ENCODE measurements at places on chromosomes 13 and 19.
A peak's percentile ranks its signal among the peaks of the same experiment; 100 is the strongest.

DNA sequence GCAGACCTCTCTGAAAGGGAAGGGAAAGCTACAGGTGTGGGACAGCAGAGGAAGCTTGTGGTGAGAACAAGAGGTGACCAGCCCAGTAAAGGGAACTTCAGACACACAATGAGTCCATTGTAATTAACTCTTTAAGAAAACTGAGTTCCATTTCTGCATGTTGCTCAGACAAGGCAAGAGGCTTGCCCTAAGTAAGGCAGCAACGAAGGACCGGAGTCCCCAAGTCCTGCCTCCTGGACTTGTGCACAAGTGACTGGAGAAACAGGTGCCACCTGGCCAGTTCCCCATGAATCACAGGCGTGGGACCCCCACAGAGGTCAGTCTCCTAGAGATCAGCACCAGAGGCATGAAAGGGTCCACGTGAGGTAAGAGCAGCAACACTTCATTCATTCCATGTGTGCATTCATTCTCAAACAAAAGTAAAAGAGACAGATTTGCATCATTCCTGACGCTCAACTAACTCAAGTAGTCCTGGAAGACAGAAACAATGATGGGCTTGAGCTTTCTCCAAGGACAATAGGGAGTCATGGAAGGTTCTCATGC is 14.7 kb upstream of the SIGLEC6 start:
- DNase-seq, result no peak

- no peak for DNase-seq
These were observed 18.9 kb upstream of the ZSCAN5A start for GRCh38 chr19:56333506-56333905.

DNA sequence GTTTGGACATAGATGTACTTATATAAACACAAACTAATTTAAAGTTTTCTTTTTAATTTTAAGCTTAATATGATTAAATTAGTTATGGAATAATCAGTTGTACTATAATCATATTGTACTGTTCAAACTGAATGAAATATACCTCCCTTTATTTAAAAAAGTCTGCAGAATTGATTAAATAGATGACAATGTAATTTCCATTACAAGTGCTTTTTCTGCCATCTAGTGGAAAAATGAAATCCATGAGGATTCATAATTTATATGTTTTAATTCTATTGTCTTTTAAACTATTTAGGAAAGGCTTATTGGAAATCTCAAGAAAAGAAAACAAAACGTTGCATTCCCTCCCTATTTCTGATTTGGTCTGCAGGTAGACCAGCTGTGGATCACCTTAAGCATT is 30.9 kb downstream of the MZT1 start:
- DNase-seq, result no peak

GRCh38 chr13:70391678-70392077 is 283.4 kb upstream of the KLHL1 start:
- DNase-seq, result no peak

GRCh38 chr13:111948811-111949210 is 118.1 kb upstream of the SOX1 start:
- no peak for DNase-seq

GRCh38 chr19:18063463-18063862 is 23.3 kb downstream of the IL12RB1 start:
- no peak for DNase-seq

DNA sequence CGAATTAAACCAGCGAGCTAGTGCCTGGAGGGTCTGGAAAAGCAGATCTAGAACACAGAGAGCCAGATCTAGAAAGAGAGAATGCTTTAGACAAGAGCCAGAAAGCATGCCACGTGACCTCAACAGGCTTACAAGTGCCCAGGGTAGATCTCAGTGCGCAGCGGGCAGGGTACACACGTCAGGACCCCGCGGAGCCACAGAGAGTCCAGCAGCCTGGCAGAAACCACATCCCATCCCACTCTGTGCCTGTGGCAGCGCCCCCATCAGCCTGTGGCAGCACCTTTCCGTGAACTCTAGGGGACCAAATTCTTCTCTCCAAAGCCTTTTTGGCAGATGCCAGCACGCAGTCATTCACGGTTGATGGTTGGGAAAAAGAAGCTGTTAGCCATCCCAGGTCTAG is 5.9 kb downstream of the ARHGEF1 start:
- no peak for DNase-seq

DNA sequence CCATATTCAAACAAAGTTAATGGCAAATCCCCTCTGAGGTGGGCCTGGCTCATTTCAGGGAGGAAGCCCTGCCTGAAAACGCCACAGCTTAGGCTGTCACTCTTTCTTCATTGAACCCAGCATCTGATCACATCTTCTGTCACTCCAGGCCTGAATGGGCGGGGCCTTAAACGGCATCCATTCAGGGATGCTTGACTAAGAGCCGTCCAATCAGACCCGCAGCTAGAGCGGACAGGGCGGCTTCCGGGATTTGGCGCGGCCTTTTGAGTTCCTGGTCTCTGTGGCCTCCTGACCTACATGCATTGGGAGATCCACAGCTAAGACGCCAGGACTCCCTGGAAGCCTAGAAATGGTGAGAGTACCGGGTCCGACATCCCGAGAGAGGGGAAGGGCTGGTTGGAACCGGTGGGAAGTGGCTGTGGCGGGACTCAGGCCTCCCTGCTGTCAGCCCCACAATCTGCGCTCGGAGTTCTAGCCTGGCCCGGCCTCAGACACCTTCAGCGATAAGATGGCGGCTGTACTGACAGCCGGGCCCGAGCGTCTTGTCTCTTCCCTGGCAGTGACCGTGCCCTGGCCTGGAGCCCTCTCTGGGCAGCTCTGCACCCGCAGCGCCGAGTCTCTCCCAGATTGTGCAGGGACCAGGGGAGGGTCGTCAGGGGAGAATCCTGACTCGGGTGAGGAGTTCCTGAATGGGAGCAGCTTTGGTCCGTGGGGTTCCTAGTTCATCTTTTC is at the start of gene ZNF723:
ZNF723 (plus strand) TSS at position 261 of the 732 bp plus-strand sequence; CDS start at position 350, 89 bp downstream.
- DNase-seq, result no peak

DNA sequence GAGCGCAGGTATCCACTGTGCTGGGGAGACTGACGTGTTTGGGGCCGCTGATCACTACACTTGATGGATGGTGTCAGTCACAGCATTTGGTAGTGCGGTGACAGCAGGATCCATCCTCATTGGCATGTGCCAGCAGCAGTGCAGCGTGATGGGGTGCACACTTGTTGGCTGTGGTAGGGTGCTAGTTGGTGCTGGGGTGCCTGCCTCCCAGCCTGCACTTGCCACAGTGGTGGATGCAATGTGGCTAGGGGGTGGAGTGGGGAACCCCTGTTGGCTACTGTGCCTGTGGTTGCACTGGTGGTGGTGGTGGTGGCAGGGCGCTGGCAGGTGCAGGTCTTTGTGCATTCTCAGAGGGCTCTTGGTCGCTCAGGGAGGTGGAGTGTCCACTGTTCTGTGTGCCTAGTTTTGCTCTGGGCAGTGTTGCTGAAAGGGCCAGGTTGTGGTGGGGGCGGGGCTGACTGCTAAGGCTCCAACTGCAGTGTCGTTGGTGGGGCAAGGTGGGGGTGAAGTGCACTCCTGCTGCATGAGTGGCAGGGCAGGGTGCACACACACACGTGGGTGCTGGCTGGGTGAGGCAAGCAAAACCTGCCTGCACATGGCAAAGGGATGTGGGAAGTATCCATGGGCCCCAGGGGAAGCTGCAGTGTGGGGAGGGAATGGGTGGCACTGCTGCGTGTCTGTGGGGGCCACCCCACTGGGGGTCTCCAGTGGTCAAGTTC is 84.8 kb downstream of the ZMYM2 start:
- DNase-seq, result no peak

- no peak for DNase-seq
These were observed 451.7 kb downstream of the EFNB2 start for GRCh38 chr13:106083620-106084350.

DNA sequence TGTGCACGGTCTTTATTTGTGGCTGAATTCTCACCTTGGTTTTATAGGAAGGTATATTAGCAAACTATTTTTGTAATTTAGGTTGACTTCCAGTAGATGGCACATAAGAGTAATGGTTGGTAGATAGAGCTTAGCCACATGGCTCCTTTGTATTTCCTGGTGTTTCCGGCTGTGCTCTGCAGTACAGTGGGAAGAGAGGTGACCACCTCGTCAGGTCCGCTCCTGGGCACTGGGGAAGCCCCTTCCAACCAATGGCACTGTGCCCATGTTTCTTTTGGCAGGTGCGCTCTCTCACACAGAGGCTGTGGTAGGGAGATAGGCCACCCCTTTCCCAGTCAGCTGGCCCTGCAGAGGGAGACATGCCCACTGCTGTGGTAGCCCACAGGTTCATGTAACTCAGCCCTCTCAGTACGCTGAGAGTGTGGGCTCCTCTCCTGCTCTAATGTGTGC is 74.3 kb upstream of the ATP12A start:
- no peak for DNase-seq

GRCh38 chr13:71605744-71606143 is 261.3 kb downstream of the DACH1 start:
- DNase-seq, result no peak

- no peak for DNase-seq
These were observed 5.7 kb upstream of the ATF5 start for GRCh38 chr19:49923055-49924003.

GRCh38 chr13:94435604-94436226 is 43.8 kb downstream of the DCT start:
- no peak for DNase-seq

GRCh38 chr19:9178901-9179300 is at the start of gene OR7D2:
OR7D2 (plus strand) TSS chr19:9178979; CDS start chr19:9185782, 6,803 bp downstream.
- DNase-seq, result no peak

DNA sequence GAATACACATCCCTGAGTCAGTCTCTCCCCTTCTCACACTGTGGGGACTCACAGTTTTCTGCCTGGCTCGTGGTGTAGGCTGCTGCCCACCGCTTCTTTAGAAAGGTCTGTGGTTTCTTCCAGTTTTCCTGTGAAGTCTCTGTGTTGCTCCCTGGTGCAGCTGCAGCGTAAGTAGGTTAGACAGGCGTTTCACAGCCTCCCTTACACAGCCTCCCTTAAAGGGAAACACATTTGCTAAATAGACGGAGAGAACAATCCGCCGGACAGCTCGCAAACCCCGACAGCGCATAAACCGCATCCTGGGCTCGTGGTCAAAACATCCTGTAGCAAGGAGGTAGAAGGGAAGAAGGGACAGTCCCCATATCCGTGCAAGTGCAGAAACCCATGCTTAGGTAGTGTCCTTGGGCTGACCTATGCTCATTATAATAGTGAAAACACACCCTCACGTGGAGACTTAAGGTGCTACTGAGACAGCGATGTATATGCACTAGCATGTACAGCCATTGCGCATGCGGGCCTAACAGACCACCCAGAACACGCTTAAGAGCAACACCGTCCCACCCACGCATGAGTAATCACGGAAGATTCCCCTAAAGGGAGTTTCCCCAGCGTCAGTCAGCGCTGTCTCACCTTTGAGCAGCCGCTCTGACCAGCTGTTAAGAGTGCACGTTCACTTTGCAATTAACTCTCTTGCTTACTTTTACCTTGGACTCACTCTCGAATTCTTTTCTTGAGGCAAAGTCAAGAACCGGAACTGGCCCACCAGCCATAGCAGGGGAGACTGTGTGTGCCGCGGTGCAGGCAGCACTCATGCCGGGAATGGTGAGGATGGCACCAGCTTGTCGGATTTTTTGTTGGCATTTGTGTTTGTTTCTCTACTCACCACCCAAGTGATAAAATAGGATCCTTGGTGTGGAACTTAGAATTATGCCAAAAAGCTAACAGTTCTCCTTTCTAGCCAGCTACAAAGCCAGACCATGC is 16.6 kb downstream of the SIGLEC8 start:
- peak; percentile 65 for DNase-seq

GRCh38 chr19:5484398-5485285 is 29.4 kb downstream of the ZNRF4 start:
- no peak for DNase-seq

DNA sequence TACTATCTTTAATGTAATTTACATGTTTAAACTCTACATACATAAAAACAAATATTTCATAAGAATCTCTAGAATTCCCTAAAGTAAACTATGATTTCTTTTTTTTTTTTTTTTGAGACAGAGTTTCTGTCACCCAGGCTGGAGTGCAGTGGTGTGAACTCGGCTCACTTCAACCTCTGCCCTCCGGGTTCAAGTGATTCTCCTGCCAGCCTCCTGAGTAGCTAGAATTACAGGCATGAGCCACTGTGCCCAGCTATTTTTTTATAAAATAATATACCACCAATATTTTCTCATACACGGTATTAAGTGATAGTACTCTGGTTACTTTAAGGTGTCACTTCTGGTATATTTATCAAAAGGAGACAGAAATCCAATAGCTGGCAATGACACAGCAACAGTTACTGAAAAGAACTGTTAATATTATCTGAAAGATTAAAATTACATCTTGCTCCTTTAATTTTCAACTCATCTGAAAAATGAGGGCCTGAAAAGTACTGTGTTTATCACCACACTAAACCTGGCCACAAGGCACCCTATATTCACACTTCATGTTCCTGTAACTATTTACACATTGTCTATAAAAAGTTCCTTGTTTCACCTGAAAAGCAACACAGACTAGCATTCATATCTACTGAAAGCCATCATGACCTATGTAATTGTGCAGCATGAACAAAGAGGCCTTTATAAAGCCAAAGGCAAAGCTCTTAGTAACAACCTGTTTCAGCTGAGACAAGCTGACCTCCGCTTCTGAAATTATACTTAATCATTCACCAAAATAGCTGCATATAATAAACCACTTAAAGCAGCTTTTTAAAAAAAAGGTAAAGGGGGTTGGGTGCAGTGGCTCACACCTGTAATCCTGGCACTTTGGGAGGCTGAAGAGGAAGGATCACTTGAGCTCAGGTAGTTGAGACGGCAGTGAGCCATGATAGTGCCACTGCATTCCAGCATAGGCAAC is 106.1 kb downstream of the SLC25A15 start:
- no peak for DNase-seq

DNA sequence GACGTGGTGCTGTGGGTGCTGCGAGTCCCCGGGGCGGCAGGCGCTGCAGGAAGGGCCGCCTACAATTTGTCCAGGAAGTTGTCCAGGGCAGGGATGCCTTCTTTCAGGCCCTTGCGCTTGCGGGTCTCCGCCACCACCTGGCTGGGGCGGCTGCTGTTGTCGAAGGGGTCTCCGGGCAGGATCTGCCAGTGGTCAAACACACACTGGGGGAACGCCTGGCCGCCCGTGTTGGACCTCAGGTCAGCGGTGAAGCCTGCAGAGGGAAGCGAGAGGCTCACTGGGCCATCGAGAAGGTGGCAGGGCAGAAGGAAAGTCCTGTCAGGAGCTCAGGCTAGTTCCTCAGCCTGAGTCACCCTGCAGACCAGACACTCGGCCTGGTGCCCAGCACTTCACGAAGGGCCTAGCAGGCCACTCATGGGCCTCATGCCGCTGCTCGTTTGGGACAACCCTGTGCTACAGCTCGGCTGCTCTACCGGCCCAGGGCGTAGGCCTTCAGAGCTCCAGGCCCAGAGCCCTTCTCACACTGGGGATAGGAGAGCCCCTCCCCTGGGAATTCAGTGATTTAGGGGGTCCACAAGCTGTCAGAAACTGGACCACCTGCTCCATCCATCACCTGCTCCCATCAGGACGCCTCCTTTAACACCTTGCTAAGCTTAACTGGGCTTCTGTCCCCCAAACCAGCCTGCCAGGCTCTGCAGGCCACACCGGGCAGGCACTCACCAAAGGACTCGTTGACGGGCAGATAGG is 5.8 kb upstream of the DAPK3 start:
- DNase-seq, result no peak

- DNase-seq, result peak; percentile 88
These were observed at the start of gene ZNF626 for GRCh38 chr19:20661150-20661819. ZNF626 (minus strand) TSS chr19:20661571; CDS start chr19:20661446, 125 bp downstream.

- no peak for DNase-seq
These were observed at the start of gene RXFP2 for GRCh38 chr13:31739226-31739625. RXFP2 (plus strand) TSS chr13:31739526; CDS start chr13:31739613, 87 bp downstream.

All from T-helper 1 cell (primary cell).